ENCODE measurements at places on chromosomes 2 and 18. TPM values are rescaled to one million over a fixed set of nuclear protein-coding genes. Genes with fewer than 3 reads are reported as not detected.

Gene LHCGR
- not detected for total RNA-seq

Gene NYAP2
- 0.14 TPM for total RNA-seq

Gene KLF7
- 10.2 TPM for total RNA-seq

Gene EPB41L3
- total RNA-seq = 182 TPM

Gene ECEL1
- 15.3 TPM for total RNA-seq

Gene VWA3B
- total RNA-seq = 4.0 TPM

Gene FEZ2
- total RNA-seq = 49.8 TPM

Gene RIOK3
- 44.6 TPM for total RNA-seq

Gene BZW1
- 232 TPM for total RNA-seq

Gene GPR45
- total RNA-seq = not detected

Gene C2orf74
- 12.0 TPM for total RNA-seq

Gene PCARE
- total RNA-seq = not detected

Gene PDCD1
- total RNA-seq = 0.27 TPM

Gene SP140L
- 15.2 TPM for total RNA-seq

Gene ALKAL2
- 2.6 TPM for total RNA-seq

Gene SGPP2
- 3.7 TPM for total RNA-seq

Gene ATOH8
- total RNA-seq = 49.8 TPM

Gene POTEI
- total RNA-seq = 18.8 TPM

Gene ZNF385B
- 35.7 TPM for total RNA-seq

Gene SPP2
- total RNA-seq = not detected

Gene MARCHF4
- not detected for total RNA-seq

Gene SP3
- 145 TPM for total RNA-seq

Gene TXNDC2
- 3.6 TPM for total RNA-seq

Gene PROKR1
- not detected for total RNA-seq
